Uterus (tissue), 4 donors: ENCODE measurements at places on chromosomes 5 and 9. TPM values are rescaled to one million over a fixed set of nuclear protein-coding genes. Genes with fewer than 3 reads are reported as not detected.
A peak's percentile ranks its signal among the peaks of the same experiment; 100 is the strongest.

DNA sequence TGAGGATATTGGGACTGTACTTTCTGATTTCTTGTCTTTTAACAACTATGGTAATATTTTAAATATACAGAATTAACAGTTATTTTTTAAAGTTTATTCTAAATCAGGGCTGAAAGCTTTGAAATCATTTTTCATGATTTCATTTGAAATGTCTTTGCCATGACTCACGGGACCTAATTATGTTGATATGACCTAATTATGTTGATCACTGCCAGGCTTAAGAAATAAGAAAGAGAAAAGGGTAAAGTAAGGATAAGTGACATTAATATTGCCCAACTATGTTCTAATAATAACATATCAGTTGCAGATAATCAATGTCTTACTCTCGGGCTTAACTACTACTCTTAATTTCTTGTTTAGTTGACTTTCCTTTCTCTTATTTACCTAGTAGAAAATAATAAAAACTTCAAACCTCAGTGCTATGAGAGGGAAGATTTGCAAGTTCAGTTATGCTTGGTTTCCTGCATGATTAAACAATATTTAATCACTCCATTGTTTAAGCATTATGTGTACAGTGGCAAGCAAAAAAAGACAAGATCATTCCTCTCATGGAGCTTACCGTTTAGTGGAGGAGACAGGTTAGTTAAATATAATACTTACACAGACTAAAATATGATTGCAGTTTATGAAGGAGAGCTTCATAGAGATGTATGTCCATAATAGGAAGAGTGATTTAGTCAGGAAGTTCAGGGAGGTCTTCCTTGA is 67.0 kb upstream of the EIF4EBP3 start:
- no peaks in the 10 kb centered on the region for H3K36me3 ChIP-seq
- no peaks in the 10 kb centered on the region for H3K4me1 ChIP-seq
- no peak overlapping the region for H3K27ac ChIP-seq
- no peak for DNase-seq

- no peaks in the 10 kb centered on the region for H3K27me3 ChIP-seq
- H3K36me3 ChIP-seq = no peaks in the 10 kb centered on the region
- H3K27ac ChIP-seq = peak overlapping the region; percentile 31
- DNase-seq = peak; percentile 27
Measured at GRCh38 chr5:143057580-143057999, 287.4 kb downstream of the ARHGAP26 start.

The FAM78A gene
- total RNA-seq = 15.9 TPM

The CNTNAP3 gene
- 11.5 TPM for total RNA-seq

The PCDHGA11 gene
- 11.1 TPM for total RNA-seq

DNA sequence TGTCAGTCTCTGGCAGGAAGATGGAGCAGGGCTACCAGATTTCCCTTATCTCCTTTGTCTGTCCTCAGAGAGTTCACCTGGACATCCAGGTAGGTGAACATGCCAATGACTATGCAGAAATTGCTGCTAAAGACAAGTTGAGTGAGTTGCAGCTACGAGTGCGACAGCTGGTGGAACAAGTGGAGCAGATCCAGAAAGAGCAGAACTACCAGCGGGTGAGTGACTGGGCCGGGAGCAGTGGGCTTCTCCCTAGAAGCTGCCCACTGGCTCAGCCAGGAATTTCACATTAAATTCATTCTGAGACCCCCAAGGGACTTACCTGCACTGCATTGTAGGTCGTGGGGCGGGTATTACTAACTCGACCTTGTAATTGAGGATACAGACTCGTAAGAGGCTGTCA is 2.1 kb downstream of the TMED9 start:
- no peaks in the 10 kb centered on the region for H3K4me1 ChIP-seq
- no peaks in the 10 kb centered on the region for H3K27me3 ChIP-seq
- DNase-seq = no peak
- no peaks in the 10 kb centered on the region for H3K36me3 ChIP-seq
- H3K4me3 ChIP-seq = no peak overlapping the region

The TAF11L10 gene
- not detected for total RNA-seq

The RUSC2 gene
- total RNA-seq = 10.5 TPM

GRCh38 chr5:9895302-9895645 is 265.1 kb upstream of the TAS2R1 start:
- no peaks in the 10 kb centered on the region for H3K27me3 ChIP-seq
- H3K36me3 ChIP-seq = no peaks in the 10 kb centered on the region
- H3K4me1 ChIP-seq = no peaks in the 10 kb centered on the region
- DNase-seq = no peak

- no peaks in the 10 kb centered on the region for H3K4me1 ChIP-seq
- H3K4me3 ChIP-seq = no peak overlapping the region
- no peaks in the 10 kb centered on the region for H3K27me3 ChIP-seq
- H3K36me3 ChIP-seq = no peaks in the 10 kb centered on the region
Measured at GRCh38 chr9:126335837-126336735, 9.5 kb downstream of the MVB12B start.

GRCh38 chr5:154491941-154492340 is 13.9 kb upstream of the HAND1 start:
- H3K36me3 ChIP-seq = no peaks in the 10 kb centered on the region
- no peak overlapping the region for H3K27ac ChIP-seq
- DNase-seq = no peak
- no peaks in the 10 kb centered on the region for H3K4me1 ChIP-seq
- no peak overlapping the region for H3K4me3 ChIP-seq

The OTULINL gene
- 3.8 TPM for total RNA-seq

GRCh38 chr9:96139592-96140295 is 162.2 kb downstream of the HSD17B3 start:
- H3K27ac ChIP-seq = no peak overlapping the region
- no peaks in the 10 kb centered on the region for H3K36me3 ChIP-seq
- H3K27me3 ChIP-seq = no peaks in the 10 kb centered on the region

- H3K4me3 ChIP-seq = no peak overlapping the region
- no peaks in the 10 kb centered on the region for H3K4me1 ChIP-seq
- H3K27me3 ChIP-seq = no peaks in the 10 kb centered on the region
- H3K36me3 ChIP-seq = no peaks in the 10 kb centered on the region
Measured at GRCh38 chr9:38405785-38406184, 13.3 kb downstream of the ALDH1B1 start.

DNA sequence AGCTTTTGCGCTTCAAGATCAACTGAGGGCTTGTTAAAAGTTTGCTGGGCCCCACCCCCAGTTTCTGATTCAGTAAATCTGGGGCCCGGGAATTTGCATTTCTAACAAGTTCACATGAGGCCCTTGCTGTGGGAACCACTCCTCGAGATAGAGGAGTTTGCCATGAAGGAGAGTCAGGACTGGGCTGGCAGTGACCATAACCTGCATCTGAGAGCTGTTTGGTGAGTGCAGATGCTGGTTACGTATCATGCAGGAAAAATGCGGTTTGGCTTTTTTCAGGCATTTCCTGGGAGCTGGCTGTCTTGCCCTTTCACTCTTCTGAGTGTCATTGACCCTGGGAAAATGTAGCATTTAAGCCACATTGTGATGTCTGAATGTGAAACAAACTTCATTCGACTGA is 9.4 kb upstream of the ANGPTL2 start:
- H3K36me3 ChIP-seq = no peaks in the 10 kb centered on the region
- H3K4me1 ChIP-seq = peaks cover 7% of the 10 kb centered on the region
- H3K27ac ChIP-seq = peak overlapping the region; percentile 84
- no peak for DNase-seq

The HABP4 gene
- 7.3 TPM for total RNA-seq

GRCh38 chr9:77987081-77987656 is 44.4 kb downstream of the GNAQ start:
- no peaks in the 10 kb centered on the region for H3K27me3 ChIP-seq
- no peak overlapping the region for H3K4me3 ChIP-seq
- H3K27ac ChIP-seq = no peak overlapping the region

DNA sequence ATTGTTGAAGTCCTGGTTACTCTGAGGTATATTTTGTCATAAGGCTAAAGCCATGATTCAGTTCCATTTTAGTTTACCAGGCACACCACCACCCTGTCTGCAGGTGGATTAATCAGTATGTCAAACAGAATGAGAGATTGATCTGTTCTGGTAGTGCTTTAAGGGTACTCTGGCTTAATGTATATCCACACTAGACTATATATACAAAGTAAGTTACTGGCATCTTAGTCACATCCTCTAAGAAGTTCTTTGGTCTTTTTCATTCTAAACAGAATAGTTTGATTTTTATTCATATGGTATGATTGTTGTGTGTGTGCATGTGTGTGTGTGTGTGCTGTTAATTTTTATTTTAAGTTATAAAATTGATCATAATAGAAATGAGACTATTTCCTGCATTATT is 61.8 kb downstream of the RAB24 start:
- H3K27me3 ChIP-seq = no peaks in the 10 kb centered on the region
- H3K36me3 ChIP-seq = no peaks in the 10 kb centered on the region
- DNase-seq = no peak
- no peak overlapping the region for H3K4me3 ChIP-seq
- no peak overlapping the region for H3K27ac ChIP-seq

DNA sequence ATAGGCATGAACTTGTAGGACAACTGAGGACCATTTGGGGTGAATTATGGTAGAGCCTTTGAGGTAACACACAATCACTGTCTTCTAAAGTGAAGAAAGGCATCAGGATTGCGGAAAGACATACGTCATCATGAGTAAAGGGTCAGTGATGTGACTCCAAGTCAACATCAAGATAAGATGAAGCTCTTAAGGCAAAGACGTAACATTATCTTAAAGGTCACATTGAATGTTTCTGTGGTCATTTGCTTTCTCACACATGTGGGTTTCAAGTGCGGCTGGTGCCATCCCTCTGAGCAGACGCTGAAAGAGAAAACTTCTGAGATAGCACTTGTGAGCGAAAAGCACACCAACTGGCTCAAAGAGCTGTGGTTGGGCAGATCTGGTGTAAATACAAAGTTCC is 63.3 kb upstream of the GRAMD2B start:
- DNase-seq = no peak
- no peaks in the 10 kb centered on the region for H3K4me1 ChIP-seq
- no peaks in the 10 kb centered on the region for H3K27me3 ChIP-seq
- no peaks in the 10 kb centered on the region for H3K36me3 ChIP-seq
- no peak overlapping the region for H3K4me3 ChIP-seq

The DOCK8 gene
- total RNA-seq = 9.2 TPM

DNA sequence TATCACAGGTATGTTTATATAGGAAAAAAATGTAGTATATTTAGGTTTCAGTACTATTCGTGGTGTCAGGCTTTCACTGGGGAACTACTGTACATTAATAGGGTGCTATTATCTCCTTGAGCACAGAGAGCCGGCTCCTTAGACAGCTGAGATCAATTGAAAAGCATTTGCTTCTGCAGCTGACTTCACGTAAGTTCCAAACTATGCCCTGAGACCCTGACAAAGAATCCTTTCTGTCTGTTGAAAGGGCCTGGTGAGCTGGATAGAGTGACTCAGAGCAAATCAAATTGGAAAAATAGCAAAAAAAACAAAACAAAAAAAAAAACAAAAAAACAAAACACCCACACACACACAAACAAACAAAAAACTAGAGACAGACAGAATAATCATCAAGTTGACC is 652.0 kb downstream of the MTRR start:
- DNase-seq = no peak
- no peak overlapping the region for H3K27ac ChIP-seq
- H3K4me1 ChIP-seq = no peaks in the 10 kb centered on the region
- H3K36me3 ChIP-seq = no peaks in the 10 kb centered on the region

- H3K27me3 ChIP-seq = no peaks in the 10 kb centered on the region
- no peak for DNase-seq
- no peak overlapping the region for H3K4me3 ChIP-seq
- H3K36me3 ChIP-seq = no peaks in the 10 kb centered on the region
Measured at GRCh38 chr5:169503886-169504285, 79.7 kb upstream of the SPDL1 start.
